ENCODE measurements at places on chromosomes 16 and 17.

- no peak for DNase-seq
Measured at GRCh38 chr16:1150511-1150982, 2.4 kb upstream of the CACNA1H start.

DNA sequence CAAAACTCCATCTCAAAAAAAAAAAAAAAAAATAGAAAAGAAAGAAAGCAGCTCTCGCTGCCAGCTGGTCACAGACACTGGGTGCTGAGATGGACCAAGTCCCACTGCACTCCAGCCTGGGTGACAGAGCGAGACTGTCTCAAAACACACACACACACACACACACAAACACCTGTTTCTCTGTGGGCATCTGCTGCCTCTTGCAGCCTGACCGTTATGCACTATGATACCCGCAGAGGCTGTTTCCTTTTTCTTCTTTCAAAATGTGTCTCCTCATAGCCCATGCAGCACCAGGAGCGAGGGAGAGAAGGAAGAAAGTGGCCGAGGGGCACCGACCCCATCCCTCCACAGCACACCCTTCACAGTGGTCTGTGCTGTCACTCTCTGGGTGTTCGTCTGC, 36.9 kb upstream of the KLHDC4 start:
- DNase-seq: no peak

DNA sequence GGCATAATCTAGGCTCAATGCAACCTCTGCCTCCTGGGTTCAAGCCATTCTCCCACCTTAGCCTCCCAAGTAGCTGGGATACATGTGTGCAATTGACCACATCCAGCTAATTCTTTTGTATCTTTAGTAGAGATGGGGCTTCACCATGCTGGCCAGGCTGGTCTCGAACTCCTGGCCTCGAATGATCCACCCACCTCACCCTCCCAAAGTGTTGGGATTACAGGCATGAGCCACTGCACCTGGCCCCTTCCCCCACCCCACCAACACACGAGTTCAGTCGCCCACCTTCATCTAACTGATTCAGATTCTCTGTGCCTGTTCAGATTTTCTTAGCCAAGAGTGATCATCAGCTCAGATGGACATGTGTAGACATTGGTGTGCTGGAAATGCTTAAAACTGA, 25.0 kb upstream of the METTL9 start:
- no peak for DNase-seq

- no peak for DNase-seq
Measured at GRCh38 chr17:2893422-2893914, 97.2 kb downstream of the RAP1GAP2 start.

DNA sequence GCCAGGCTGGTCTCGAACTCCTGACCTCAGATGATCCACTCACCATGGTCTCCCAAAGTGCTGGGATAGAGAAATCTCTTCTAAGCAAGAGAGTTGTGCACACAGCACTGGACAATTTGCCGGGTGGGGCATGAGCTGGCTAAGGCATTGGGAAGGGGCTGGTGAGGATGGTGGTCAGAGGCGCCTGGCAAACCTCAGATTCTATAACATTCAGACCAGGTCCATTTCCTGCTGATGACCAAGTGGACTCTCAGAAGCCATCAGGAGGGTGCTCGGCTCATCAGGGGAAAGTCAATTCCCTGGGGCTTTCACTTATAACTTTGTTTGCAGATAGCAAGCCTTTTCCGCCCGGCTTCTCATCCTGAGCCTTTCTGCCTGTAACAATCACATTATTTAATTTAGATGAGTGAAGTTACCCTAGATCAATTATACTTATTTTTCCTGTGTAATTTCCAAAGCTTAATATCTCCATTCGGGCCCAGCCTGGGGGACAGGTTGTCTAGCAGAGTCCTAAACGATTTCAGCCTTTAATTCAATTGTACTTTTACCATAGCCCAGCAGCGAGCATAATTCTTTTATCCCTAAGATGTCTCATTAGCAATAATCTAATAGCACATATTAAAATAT, 15.0 kb upstream of the SLC6A2 start:
- DNase-seq: no peak

DNA sequence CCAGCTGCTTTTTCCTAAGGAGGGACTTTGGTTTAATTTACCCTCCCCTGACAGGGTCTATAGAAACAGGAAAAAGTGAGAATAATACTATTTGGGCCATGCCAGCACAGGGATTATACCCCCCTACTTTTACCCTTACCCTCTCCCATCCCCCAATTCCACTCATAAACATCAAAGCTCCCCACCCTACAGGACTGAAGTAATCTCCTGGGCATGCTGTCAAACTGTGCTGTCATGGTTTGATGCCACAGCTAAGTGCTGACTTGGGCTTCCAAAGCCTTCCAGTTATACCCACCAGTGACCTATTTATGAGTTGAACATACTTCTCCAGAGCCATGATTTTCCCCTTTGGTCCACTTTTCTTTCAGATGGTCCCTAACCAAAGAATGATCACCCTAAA, 12.8 kb downstream of the PHF12 start:
- no peak for DNase-seq

GRCh38 chr16:56862776-56863175, 2.2 kb upstream of the SLC12A3 start:
- DNase-seq: no peak

- no peak for DNase-seq
Measured at GRCh38 chr16:69762814-69763598, 874 bp downstream of the WWP2 start.

DNA sequence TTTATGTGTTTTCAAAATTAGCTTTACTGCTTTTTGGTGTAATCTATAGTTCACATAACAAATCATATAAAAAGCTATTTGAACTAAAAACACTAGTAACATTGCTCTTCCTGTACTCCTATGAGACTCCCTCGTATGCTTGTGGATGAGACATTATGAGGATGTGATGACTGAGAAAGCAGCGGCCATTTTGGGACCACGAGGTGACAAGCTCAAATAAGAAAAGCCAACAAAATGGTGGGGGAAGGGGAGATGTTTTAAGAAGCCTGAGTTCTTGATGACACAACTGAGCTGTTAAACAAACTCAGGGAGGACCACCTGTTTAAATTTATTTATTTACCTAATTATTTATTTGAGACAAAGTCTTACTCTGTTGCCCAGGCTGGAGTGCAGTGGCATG, 4.5 kb downstream of the CCL18 start:
- no peak for DNase-seq

- no peak for DNase-seq
Measured at GRCh38 chr17:2084766-2085647, 30.1 kb downstream of the HIC1 start.

- DNase-seq: no peak
Measured at GRCh38 chr17:574061-574460, 140.6 kb downstream of the VPS53 start.

DNA sequence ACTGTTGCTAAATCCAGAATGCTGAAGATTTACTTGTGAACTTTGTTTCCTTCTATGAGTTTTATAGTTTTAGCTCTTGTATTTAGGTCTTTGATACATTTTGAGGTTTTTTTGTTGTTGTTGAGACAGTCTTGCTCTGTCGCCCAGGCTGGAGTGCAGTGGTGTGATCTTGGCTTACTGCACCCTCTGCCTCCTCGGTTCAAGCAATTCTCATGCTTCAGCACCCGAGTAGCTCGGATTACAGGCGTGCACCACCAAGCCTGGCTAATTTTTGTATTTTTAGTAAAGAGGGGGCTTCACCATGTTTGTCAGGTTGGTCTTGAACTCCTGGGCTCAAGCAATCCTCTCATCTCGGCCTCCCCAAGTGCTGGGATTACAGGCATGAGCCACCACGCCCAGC, 14.4 kb downstream of the TENT4B start:
- no peak for DNase-seq

DNA sequence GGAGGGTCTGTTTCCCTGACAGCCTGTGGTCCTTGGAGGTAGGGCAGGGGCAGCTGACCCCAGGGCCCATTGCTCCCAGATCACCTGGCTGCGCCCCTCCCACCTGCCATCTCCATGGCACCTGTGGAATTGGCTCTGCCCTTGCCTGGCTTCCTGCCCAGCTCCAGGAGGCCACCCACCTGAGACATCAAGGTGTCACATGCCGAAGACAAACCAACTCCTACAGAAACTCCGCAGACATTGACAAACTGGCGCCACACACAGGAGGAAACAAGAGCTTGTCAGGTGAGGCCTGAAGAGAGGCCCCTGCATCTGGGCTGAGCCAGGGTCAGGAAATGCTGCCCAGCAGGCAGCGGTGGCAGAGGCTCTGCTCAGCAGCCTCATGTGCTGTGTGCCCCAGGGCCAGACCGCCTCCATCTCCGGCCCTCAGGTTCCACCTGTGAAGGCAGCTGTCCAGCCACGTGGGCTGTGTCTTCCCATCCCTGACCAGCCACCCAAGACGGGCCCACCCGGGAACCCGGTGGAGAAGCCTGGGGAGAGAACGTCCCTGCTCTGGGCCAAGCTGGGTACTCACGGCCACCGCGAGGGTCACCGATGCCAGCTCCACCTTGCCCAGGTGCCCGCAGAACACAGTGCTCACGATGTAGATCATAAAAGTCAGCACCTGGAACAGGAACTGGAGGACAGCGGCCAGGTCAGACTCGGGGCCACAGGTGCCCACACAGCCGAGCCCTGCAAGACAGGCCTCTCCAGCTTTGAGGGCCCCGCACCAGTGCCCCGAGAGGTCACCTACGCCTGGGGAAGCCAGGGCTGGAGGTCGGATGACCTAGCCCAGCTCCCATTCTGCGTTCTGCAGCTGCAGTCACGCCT, 1.6 kb downstream of the SLC47A2 start:
- no peak for DNase-seq

DNA sequence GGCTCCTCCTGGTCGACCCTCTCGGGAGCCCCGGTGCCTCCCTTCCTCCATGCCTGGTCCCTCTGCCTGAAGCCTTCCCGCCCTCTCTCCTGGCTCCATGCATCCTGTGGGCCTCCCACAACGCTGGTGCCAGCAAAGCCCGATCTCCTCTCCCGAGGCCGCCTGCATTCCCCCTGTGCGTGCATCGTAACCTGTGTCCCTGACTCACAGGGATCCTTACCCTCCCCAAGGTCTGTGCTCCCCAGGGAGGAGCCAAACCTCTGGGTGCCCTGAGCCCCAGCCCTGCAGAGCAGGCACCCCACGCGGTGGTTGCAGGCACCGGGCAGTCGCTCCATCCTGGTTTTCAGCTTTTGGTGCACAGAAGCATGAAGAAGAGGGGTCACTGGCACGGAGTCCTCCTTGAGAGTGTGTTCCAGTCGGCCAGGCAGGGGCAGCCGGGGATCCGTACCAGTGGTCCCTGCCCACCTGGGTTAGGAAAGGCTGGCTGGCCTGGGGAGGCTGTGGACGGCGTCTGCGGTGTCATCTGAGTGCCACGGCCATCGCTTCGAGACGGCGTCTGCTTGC, 1.8 kb upstream of the ENPP7 start:
- no peak for DNase-seq

DNA sequence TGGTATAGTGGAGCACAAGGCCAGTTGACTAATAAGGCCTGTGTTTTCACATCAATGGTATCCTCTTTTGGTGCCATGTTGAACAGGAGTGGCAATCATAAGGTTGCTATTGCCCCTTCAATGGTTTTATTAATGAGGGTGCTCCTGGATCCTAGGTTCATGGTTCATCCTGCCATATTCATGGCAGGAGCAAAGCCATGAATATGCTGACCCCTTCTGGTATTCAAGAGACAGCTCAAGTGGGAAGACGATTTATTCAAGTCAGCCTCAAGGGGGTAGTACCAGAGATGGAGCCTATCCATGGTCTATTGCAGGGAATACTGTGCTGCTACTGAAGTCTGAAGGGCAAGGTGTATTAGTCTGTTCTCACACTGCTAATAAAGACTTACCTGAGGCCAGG, 2.6 kb downstream of the ABCA9 start:
- DNase-seq: no peak

GRCh38 chr16:13957197-13958078, 37.5 kb downstream of the ERCC4 start:
- no peak for DNase-seq

GRCh38 chr17:73480740-73481139, 163.5 kb downstream of the SDK2 start:
- DNase-seq: no peak

DNA sequence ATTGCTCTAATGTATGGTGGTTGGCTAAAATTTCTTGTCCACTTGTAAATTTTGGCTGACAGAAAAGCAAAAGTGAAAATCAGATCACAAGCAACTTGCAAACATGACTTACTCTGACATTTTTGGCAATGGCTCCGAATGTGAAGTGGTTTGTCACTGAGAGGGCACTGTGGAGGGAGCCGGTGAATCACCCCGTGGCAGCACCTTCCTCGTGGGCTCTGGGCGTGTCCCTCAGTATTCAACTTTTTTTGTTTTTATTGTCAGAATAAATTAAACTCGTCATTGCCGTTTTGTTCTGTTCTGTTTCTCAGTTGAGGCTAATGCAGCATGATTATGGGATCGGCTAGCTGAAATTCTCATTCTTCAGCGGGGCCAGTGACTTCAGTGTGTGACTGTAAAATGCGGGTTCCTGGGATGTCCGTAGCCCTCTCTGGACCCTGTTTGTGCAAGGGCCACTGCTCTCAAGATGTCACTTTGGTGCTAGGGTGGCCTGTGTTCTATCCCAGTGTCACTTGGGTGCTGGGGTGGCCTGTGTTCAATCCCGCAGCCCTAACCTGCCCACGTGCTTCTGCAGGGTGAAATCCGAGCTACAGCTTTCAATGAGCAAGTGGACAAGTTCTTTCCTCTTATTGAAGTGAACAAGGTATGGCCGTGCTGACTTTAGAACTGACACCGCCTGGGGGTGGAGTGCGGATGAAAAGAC, 48.8 kb downstream of the RPA1 start:
- no peak for DNase-seq

DNA sequence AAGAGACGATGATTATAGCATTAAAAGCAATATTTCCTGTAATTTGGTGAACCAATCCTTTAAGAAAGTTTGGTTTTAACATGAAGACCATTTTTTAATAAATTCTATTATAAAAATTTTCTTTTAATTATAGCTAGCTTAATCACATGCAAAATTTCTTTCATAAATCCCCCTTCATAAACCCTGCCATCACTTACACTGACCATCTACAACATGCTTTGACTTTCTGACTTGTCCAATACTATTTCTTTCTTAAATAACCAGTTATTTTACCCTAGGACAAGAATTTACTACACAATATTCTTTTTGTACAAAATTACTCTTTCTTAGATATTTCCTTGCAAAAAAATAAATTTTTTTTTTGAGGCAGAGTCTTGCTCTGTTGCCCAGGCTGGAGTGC, 1334.8 kb downstream of the CDH11 start:
- DNase-seq: no peak

DNA sequence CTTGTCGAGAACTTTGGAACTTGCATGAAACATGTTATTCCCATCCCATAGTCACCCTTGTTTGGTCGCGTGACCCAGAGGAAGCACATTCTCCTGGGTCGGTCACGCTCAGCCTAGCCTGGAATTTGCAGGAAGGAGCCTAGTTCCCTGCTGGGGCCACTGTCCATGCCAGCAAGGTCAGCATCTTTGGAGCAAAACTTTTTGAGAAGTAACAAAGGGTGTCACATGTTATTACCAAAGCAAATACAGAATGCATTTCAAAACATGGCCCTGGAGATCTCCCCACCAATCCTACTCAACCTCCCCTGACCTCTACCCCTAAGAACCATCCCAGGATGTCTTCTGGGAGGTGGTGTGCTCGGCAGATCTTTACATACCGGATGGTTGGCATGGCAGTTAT, 26.2 kb upstream of the IRF8 start:
- no peak for DNase-seq

- no peak for DNase-seq
Measured at GRCh38 chr17:34845296-34845695, 116.0 kb downstream of the CCT6B start.

GRCh38 chr17:4180791-4181190, 37.8 kb downstream of the CYB5D2 start:
- no peak for DNase-seq

All from stimulated activated CD8-positive, alpha-beta memory T cell treated with anti-CD3 and anti-CD28 coated beads, Interleukin-4, amount 100 ng/mL, for 4 hours (primary cell).